IMR-90 (cell line): ENCODE measurements at places on chromosomes 7 and 10.
A peak's percentile ranks its signal among the peaks of the same experiment; 100 is the strongest.

DNA sequence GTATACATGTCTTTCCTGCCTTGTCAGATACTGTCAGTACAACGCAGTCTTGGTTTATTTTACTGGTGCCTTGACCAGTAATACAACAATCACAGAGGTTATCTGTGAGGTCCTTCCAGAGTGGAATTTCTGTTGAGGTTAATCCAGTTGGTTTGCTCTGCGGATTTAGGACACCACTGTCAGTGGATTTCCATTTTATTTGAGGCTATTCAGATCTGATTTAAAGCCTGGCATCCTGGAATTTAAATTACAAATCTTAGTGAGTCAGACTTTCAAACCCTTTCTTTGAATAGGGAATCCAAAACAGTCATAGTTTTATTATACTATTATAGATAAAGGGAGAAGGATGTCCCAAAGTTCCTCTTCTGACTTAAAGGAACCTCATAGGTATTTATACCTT lies 40.5 kb downstream of the ANLN start:
- peak; percentile 6 for DNase-seq

DNA sequence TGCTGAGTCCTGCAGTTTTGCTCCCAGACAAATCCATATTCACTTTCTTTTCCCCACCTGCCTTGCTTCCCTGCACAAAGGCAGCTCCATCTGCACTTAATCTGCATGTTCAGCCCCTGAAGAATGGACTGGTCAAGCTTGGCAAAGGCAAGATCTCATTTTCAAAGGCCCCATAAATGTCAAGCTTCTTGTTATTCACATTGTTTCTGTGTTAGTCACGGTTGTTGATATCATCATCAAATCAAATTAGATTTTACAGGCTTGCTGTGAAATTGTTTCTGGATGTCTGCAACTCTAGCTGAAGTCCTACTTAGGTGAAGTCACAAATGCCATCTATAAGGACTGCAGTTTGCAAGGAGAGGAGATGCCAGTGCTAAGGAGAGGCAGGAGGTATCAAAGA lies 91.0 kb downstream of the GPAM start:
- no peak for DNase-seq

GRCh38 chr7:786472-787255 lies 45.6 kb upstream of the SUN1 start:
- DNase-seq = peak; percentile 51

GRCh38 chr7:4277936-4278335 lies 404.2 kb upstream of the FOXK1 start:
- no peak for DNase-seq

DNA sequence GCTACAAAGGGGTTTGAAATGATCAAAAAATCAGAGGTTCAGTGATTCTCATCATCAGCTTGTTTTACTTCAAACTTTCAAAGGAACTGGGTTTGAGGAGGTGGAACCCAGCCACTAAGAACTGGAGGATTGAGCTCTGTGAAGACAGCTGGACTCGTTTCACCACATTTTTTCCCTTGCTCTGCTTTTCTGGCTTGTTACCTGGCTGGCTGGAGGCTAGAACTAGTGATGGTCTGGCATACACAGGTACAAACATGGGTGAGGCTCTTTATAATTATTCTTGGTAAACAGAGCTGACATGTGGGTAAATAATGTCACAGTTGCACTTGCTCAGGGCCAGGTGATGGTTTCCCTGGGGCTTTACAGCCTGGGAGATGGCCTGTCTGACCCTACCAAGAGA lies 352.5 kb downstream of the FGFR2 start:
- no peak for DNase-seq

- peak; percentile 99 for DNase-seq
Observed at GRCh38 chr10:33237736-33238624, 96.5 kb downstream of the NRP1 start.
